ENCODE measurements at places on chromosomes 2 and 18.

GRCh38 chr18:73684647-73685046 is 463.0 kb downstream of the FBXO15 start:
- no peak for DNase-seq

DNA sequence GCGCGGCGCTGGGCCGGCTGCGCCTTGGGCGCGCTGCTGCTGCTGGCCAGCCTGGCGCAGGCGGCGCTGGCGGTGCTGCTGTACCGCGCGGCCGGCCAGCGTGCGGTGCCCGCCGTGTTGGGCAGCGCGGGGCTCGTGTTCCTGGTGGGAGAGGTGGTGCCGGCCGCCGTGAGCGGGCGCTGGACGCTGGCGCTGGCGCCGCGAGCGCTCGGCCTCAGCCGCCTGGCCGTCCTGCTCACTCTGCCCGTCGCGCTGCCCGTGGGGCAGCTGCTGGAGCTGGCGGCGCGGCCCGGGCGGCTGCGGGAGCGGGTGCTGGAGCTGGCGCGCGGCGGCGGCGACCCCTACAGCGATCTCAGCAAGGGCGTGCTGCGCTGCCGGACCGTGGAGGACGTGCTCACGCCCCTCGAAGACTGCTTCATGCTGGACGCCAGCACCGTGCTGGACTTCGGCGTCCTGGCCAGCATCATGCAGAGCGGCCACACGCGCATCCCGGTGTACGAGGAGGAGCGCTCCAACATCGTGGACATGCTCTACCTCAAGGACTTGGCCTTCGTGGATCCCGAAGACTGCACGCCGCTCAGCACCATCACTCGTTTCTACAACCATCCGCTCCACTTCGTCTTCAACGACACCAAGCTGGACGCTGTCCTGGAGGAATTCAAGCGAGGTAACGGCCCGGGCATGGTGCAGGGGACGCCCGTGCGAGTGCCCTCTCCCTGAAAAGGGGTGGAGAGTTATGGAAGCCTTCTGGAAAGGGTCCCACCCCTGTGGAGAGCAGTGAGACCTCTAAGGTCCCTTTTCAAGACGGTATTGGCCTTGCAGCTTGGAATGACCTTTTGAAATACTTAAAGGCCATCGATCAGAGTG is 1.0 kb downstream of the CNNM3 start:
- DNase-seq: no peak

GRCh38 chr2:158457092-158457825 is 507 bp downstream of the PKP4 start:
- DNase-seq: no peak

DNA sequence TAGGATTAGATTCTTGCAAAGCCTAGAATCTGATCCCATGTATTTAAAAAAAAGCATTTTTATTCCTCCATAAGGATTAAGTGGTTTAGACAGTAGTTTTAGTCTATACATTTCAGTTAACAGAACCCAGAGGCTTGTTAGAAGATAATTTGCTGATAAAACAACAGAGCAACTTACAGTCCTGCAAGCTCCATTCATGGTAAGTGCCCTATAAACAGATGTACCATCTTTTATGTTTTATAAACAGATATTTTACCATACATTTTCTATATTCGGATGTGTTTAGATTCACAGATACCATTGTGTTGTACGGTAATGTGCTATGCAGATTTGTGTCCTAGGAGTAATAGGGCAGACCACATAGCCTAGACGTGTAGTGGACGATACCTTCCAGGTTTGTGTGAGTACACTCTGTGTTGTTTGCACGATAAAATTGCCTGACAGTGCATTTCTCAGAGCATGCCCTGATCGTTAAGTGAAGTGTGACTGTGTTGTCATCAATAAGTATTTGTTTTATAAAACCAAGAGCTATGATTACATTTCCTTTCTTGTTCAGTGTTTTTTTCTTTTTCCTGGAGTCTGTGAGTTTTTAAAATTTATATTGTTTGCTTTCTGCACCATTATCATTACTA is 54.2 kb downstream of the CERS6 start:
- no peak for DNase-seq

- DNase-seq: no peak
Observed at GRCh38 chr18:57543560-57543959, 42.9 kb downstream of the FECH start.

GRCh38 chr2:70560442-70560841 is 6.8 kb upstream of the TGFA start:
- DNase-seq: no peak

DNA sequence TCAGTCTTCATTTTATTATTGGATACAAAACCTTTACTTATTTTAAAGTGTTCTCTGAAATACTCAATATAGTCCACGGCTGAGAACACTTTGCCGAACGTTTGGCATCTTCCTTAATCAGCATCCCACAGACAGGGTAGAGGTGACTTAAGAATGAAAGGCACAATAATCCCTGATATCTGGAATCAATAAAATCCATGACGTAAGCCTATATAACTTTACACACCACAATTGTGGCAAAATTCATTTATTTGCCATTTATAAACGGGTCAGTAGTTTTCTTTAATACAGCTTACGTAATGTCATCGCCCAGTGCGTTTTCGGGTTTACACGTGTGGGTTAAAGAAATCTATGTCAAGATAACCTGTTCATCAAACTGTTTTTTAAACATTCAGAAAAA is 1.3 kb downstream of the MGAT4A start:
- no peak for DNase-seq

- DNase-seq: no peak
Observed at GRCh38 chr2:42792583-42793333, at the start of gene HAAO. TSS of gene HAAO (minus strand) at chr2:42792583. CDS start at chr2:42792536, 47 bp downstream.
